Activated CD4-positive, CD25-positive, alpha-beta regulatory T cell treated with anti-CD3 and anti-CD28 coated beads, Interleukin-2, amount 50 U/mL, for 16 hours (primary cell): ENCODE measurements at places on chromosomes 4 and X.

DNA sequence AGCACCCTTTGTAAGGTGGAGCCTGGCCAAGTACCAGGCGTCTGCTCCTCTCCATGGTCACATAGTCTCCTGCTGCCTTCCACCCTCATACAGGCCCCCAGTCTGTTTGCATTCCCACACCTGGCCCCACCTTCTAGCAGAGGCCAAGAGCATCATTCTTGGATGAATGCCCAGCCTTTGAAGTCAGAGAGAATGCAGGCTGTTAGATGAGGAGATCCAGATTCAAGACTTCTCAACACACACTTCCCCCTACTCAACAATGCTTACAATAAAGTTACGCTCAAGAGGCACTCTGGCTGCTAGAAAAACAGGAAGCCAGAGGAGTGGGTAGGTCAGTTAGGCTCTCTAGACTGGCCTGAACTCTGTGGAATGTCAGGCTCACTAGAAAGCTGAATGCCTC, 43.3 kb downstream of the SHROOM4 start:
- DNase-seq = no peak

DNA sequence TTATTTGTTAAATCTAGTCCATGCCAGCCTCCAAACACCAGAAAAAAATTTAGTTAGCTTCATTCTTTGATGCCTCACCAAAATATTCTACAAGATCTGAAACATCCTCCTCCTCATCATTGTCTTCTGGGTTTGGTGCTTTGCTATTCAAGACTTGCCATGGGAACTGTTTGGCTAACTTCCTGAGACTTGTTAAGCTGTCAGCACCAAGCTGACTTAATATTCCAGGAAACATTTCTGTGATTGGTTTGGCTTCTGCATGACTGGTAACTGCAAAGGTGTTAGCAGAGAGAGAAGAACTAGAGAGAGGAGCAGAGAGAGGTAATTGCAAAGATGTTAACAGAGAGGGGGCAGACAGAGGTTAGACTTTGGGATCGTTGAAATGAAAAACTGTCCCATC, 101.3 kb downstream of the PALLD start:
- DNase-seq = no peak

DNA sequence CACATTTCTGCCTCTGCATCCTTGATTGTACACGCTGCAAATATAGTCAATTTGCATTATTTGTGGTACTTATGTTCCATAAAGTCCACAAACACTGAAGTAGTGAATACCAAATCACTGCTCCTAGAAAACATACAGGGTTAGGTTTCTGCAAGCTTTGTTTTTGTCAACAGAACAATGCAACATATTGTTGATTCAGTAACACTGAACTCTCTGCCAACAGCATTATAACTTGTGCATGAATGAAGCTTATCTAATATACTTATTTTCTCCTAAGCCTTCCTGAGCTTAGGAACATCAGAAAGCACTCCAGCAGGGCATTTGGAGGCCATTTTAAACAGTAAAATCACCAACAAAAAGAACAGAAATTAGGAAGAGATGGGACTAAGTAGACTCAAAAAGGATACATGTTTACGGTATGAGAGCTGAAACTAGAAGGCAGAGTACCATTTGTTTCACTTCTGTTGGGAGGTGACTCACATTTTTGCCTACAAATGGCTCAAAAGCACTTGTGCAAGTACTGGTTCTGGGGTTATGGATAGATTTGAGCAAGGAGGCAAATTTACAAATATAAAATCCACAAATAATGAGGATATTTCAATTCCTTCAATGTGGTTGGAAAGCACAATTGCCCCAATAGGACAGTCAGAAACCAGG, 14.1 kb downstream of the COX18 start:
- no peak for DNase-seq

DNA sequence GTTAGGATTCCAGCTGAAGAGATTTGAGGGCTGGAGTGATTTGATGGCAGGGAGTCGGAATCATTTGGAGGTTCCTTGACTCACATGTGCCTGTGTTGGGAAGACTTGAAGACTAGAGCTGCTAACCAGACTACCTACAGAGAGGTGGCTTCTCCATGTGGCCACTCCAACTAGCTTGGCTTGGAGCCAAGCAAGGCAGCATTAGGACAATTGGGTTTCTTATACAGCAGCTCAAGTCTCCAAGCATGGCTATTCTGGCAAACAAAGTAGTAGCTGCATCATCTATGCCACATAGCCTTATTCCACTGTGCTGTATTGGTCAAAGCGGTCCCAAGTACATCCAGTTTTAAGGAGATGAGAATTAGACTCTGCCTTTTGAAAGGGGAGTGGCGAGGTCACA, 171.7 kb upstream of the SLC4A4 start:
- no peak for DNase-seq

GRCh38 chr4:86326400-86326799, 33.5 kb downstream of the MAPK10 start:
- no peak for DNase-seq

DNA sequence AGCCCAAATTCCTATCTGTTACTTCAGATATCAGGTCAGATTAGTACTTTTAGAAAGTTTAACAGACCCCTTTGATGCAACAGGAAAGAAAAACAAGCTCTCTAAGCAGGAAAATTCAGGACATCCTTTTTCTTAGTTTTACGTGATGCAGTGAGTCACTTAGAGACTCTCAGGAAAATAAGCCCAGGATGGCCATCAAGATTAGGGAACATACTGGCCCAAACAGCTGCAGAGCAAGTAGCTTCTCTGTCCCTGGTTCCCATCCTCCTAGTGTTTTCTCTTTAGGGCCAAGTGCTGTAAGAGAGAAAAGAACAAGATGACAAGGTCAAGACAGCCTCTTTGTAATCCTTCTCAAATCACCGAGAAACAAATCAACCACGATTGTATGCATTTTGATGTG, 219.1 kb downstream of the ZNF674 start:
- no peak for DNase-seq

GRCh38 chr4:25397305-25397704, 20.2 kb downstream of the ANAPC4 start:
- DNase-seq = no peak

DNA sequence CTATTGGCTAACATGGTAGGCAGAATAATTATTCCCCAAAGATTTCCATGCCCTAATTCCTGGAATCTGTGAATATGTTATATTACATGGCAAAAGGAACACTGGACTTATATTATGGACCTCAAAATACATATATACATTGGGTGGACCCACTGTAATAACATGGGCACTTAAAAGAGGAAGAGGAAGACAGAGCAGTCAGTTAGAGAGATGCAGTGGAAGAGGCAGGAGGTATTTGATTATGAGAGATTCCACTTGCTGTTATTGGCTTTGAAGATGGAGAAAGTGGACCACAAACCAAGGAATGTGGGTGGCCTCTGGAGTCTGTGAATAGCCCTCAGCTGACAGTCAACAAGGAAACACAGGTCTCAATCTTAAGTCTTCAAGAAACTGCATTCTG, 14.0 kb upstream of the ART3 start:
- DNase-seq = no peak

GRCh38 chr4:142352712-142353111, 493.4 kb downstream of the INPP4B start:
- DNase-seq = no peak

GRCh38 chr4:8817813-8818062, 53.9 kb downstream of the HMX1 start:
- DNase-seq = no peak

DNA sequence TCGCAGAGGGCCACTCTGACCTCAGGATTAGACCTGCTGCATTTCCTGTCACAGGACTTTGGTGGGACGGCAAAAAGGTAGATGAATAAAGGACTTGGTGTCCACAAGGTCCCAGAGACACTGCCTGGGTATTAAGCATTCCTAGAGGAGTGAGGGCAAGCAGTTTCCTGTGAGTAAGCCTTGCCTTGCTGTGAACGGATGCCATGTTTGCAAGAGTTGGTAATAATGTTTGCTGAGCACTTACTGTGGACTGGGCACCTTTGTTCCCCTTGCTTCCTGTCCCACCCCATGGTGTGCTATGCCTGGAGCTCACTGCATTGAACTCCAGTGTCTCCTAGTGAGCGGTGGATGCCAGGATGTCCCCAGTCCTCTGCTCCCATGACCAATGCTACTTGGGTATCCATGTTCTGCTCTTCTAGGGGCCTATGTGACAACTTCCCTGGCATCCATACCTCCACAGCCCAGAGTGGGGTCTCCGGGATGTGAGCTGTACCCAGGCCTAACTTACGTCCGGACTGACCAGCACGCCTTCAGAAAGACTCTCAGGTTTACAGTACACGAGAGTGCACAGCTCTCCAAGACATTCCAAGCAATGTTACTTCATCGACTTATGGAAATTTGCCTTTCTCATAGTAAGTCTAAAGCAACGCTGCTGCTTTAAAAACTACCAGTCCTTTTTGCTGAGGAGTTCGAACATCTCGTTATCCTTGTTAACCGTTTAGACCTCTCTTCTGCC, 95.5 kb upstream of the MSX1 start:
- no peak for DNase-seq

- no peak for DNase-seq
Measured at GRCh38 chr4:88613417-88613875, 21.2 kb downstream of the HERC3 start.

GRCh38 chr4:15428611-15429010, 778 bp downstream of the C1QTNF7 start:
- DNase-seq = no peak

DNA sequence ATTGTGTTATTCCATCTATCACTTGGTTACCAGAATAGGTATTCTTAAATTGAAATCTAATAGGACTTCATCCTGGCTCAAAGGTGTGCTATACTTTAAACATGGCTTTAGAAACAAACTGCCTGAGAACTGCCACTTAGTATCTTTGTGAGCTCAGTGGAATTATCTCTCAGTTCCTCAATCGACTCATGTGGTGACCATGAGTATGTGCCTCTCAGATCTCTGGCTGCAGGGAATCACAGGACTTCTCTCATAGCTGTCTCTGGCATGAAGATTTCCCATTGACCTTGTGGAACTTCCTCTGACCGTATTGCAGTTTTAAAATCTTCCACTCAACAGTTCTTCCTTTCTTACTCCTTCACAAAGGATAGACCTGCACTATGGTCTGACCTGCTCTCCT, 681.9 kb upstream of the BOD1L1 start:
- no peak for DNase-seq

- DNase-seq = no peak
Measured at GRCh38 chr4:180960743-180961401, 1282.3 kb upstream of the TENM3 start.

GRCh38 chr4:172843192-172843591, 325.4 kb upstream of the GALNT7 start:
- DNase-seq = no peak

DNA sequence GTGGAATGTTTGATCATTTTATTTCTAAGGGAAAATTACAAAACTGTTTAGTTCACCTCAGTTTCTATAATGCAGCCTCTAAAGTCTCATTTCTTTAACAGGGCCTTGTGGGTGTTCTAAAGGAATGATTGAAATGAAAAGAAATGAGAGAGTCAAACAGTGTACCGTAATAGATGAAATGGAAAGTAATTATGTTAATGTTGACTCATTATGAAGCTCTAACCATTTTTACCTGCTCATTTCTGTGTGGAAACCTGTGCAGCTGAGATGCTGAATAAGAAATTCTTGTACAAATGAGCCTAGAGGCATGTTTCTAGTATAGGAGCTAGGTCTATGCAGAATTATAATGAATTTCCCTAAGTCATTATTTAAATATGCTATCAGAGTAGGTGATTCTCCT, 45.2 kb upstream of the RPA4 start:
- no peak for DNase-seq

DNA sequence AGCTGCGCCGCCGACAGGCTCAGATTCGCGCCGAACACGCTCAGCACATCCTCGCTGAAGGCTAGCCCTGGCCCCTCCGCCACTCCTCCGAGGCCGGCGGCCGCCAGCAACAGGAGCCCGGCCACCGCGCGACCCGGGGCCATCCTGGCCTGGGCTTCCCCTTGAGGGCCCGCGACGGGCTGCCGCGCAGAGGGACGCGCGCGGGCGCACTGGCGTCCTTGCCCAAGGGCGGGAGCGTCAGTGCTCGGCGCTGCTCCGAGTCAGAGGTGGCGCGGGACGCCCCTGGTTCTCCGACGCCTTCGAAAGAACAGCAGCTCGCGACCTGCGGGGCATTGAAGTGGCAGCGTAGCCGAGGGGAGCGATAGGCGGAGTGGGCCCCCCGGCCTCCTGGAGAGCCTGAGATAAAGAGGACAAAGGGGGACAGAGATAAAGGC, 745 bp downstream of the SLC39A8 start:
- peak; percentile 23 for DNase-seq

DNA sequence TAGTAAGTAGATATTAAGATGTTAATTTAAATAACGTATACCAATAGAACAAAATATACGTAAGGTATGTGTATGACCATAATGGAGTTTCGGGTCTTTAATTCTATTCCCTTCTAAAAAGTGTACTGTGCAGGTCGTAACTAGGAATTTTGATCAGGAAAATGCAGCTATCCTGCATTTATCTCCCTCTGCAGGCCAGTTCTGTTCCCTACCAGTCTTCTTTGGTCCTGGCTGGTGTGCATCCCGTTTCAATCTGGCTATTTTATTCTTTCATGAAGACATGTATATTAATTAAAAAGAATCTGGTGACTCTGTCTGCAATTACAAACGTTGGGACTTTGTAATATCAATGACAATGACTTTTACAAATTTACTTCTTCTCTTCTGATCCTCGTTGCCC, 534.1 kb upstream of the AADAT start:
- no peak for DNase-seq

GRCh38 chr4:154230091-154230490, 261.5 kb downstream of the DCHS2 start:
- DNase-seq = no peak

GRCh38 chrX:78307665-78308064, 19.7 kb downstream of the CYSLTR1 start:
- DNase-seq = no peak

DNA sequence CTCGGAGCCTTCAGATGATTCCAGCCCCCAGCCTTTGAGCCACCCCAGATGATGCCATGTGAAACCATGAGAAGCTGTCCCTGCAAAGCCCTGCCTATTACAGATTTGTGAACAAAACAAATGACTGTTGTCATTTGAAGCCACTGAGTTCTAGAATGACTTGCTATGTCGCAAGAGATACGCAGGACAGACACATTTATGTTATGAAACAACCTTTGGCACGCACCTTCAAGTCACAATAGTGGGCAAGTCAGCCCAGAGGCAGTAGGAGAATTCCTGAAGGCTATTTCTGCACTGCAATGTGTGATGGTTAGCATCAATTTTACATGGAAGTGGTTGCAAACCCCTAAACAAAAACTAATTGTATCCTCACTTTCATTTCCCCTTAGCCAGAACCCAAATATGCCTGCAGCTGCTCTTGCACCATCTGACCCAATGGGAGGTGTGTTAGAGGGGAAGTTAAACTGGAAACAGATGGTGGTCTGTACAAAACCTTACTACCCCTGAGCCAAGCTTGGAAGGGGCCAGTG, 174.4 kb upstream of the ATP6AP2 start:
- DNase-seq = no peak

GRCh38 chr4:171186700-171187099, 626.5 kb upstream of the GALNTL6 start:
- DNase-seq = no peak
